ENCODE measurements at places on chromosomes 2 and 18. TPM values are rescaled to one million over a fixed set of nuclear protein-coding genes. Genes with fewer than 3 reads are reported as not detected.
A peak's percentile ranks its signal among the peaks of the same experiment; 100 is the strongest.

DNA sequence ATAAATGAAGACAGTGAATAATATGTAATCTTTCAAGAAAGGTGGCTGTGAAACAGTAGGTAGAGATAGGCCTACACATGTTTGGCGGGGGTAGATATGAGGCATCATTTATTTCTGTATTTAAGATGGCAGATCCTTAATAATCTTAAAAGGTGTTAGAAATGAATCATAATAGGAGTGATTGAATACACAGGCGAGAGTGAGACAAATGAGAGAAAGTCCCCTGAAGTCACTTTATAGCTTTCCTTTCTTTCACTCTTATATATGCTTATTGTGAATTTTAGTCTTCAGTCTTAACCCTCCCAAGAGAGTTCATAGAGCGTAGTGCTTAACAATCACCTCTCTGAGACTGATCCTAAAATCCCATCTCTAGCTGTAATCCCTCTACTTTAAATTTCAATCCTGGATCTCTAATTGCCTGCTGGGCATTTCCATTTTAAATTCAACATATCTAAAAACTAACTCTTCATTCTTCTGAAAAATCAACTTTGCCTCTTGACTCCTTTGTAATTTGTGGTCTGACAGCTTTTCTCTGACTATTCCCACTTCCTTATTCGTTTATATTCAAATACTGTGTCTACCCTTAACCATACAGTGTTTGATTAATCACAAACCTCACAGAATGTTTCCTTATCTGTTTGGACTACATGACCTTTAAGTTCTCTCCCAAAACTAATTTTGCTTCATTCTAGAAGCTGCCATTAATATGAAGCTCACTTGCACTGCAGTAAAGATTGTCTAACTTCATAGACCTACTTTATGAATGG, 463.7 kb upstream of the FSIP2 start:
- peaks cover 6% of the 10 kb centered on the region for H3K36me3 ChIP-seq
- peaks cover 36% of the 10 kb centered on the region for H3K4me1 ChIP-seq
- H3K27me3 ChIP-seq: no peaks in the 10 kb centered on the region
- peak overlapping the region; percentile 73 for H3K27ac ChIP-seq
- H3K4me3 ChIP-seq: peak overlapping the region; percentile 4
- no peak for DNase-seq

DNA sequence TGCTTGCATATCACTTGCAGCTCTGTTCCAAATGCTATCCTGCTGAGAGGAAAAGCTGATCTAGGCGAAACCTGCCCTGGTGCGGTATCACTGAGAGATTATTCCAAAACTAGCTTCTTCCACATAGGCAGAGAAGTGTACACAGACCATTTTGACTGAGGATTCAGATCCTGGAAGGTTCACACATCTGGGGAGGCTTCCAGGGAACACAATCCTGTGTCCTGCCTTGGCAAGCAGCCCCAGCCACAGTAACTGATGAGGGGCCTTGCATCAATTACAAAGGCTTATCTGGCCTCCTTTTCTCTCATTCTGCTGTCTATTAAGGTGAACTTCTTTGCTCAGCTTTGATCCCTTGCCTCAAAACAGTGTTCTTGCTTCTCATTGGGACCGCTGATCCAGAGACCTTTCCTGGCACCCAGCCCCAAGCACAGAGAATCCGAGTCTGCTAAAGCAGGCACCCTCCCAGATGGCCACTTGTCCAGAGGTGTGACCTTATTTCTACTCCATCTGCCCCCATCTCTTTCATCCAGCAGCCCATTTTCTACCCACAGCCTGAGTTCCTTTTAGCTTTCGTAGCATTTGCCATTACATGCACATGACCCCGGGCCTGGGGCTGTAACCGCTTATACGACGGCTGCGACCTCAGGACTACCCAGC, 52.3 kb upstream of the ZFP36L2 start:
- no peak overlapping the region for H3K27ac ChIP-seq
- H3K36me3 ChIP-seq: peaks cover 4% of the 10 kb centered on the region
- no peaks in the 10 kb centered on the region for H3K27me3 ChIP-seq
- H3K4me1 ChIP-seq: peaks cover 16% of the 10 kb centered on the region
- no peak overlapping the region for H3K4me3 ChIP-seq

- H3K36me3 ChIP-seq: peaks cover 7% of the 10 kb centered on the region
- peak within 1 kb of the TSS; percentile 24 for H3K27ac ChIP-seq
- peak; percentile 43 for DNase-seq
- peaks cover 57% of the 10 kb centered on the region for H3K27me3 ChIP-seq
- peaks cover 16% of the 10 kb centered on the region for H3K4me1 ChIP-seq
- peak within 1 kb of the TSS; percentile 74 for H3K4me3 ChIP-seq
Observed at GRCh38 chr2:16665748-16666448, at the start of gene CYRIA. CYRIA (minus strand) TSS chr2:16665834; CDS start chr2:16588119, 77,715 bp downstream.

GRCh38 chr2:16669388-16669787, 3.8 kb upstream of the CYRIA start:
- H3K27ac ChIP-seq: no peak overlapping the region
- peaks cover 48% of the 10 kb centered on the region for H3K27me3 ChIP-seq
- peaks cover 26% of the 10 kb centered on the region for H3K4me1 ChIP-seq
- no peak for DNase-seq

- peak; percentile 52 for DNase-seq
- no peaks in the 10 kb centered on the region for H3K27me3 ChIP-seq
- H3K4me1 ChIP-seq: peaks cover 20% of the 10 kb centered on the region
- H3K4me3 ChIP-seq: peak overlapping the region; percentile 98
- H3K27ac ChIP-seq: peak overlapping the region; percentile 90
Observed at GRCh38 chr2:675982-676646, 1.1 kb downstream of the TMEM18 start.

DNA sequence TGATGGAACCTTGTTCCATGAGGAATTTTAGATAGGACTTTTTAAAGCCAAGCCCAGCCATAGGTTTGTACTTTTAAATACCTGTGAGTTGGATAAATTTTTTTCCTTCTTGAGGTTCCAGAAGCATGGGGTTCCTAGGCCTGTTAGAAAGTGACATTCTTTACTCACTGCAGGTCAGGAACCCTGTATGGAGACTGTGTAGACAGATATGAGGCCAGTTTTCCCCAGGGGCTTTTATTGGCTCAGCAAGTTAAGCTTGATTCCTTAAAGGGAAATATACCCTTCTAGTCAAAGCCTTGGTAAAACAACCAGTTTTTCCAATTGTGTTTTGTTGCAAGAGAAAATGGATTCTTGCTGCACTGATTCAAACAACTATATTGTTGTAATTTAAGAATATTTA, 38.4 kb upstream of the GMCL1 start:
- no peak overlapping the region for H3K27ac ChIP-seq
- H3K27me3 ChIP-seq: no peaks in the 10 kb centered on the region
- peaks cover 50% of the 10 kb centered on the region for H3K4me1 ChIP-seq

DNA sequence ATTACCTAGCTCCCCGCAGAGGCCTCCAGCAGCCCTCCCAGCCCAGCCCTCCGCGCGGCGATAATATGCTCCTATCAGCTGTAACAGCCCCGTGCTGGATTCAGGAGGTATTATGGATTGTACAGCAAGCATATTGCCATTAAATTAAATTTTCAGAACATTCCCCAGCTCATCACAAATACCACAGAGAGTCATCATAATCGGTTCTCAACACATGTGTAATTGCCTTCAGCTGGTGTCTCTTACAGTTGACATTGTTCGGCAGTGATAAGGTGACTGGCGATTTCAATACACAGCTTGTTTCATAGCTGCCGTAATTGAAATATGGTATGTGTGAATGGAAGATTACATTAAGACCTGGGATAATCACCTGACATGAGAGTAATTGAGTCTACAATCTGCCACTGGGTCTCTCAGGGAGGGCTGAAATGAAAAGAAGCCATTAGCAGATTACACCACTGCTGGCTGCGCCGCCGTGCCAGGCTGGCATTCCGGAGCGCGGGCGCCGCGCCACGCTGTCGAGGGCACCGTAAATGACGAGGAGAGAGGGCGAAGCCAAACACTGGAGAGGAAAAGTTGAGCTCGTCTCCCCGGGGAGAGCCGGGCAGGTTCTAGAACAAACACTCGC, 549.4 kb upstream of the SALL3 start:
- H3K4me1 ChIP-seq: no peaks in the 10 kb centered on the region
- no peaks in the 10 kb centered on the region for H3K27me3 ChIP-seq
- H3K27ac ChIP-seq: no peak overlapping the region
- no peak overlapping the region for H3K4me3 ChIP-seq
- no peak for DNase-seq

GRCh38 chr18:80252136-80252535, 4.8 kb upstream of the PARD6G start:
- no peak overlapping the region for H3K27ac ChIP-seq
- H3K36me3 ChIP-seq: no peaks in the 10 kb centered on the region
- H3K4me1 ChIP-seq: no peaks in the 10 kb centered on the region

GRCh38 chr2:102310964-102311640, at the start of gene IL1RL1:
IL1RL1 (plus strand) TSS chr2:102311563; CDS start chr2:102338265, 26,702 bp downstream.
- DNase-seq: no peak
- H3K4me1 ChIP-seq: no peaks in the 10 kb centered on the region
- no peak within 1 kb of the TSS for H3K4me3 ChIP-seq
- H3K36me3 ChIP-seq: peaks cover 3% of the 10 kb centered on the region

- no peak overlapping the region for H3K4me3 ChIP-seq
- H3K27ac ChIP-seq: no peak overlapping the region
- peak; percentile 5 for DNase-seq
- H3K4me1 ChIP-seq: peaks cover 9% of the 10 kb centered on the region
- H3K36me3 ChIP-seq: no peaks in the 10 kb centered on the region
Observed at GRCh38 chr18:45059695-45060094, 379.0 kb downstream of the SETBP1 start.

DNA sequence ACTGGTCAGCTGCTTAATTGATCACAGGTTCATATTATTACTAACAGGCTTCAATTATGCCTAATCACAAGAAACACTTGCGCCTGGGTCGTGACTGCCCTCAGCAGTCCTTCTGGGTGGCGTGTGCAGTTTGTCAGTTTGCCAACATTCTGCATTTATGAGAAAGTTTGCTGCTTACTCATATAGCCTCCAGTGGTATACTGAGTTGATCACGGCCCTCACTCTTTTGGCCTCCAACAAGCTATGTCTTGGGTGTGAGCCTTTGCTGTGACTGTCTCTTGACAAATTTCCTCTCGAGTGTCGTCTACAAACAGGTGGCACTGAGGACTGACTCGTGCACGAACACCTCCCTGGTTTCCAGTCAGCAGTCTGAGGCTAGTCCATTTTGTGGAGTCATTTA, 27.3 kb downstream of the DCDC2C start:
- H3K27me3 ChIP-seq: peaks cover 73% of the 10 kb centered on the region
- no peaks in the 10 kb centered on the region for H3K4me1 ChIP-seq
- DNase-seq: no peak
- H3K4me3 ChIP-seq: no peak overlapping the region
- no peak overlapping the region for H3K27ac ChIP-seq
- no peaks in the 10 kb centered on the region for H3K36me3 ChIP-seq

GRCh38 chr2:70548233-70548632, 5.4 kb downstream of the TGFA start:
- no peak for DNase-seq
- H3K27me3 ChIP-seq: no peaks in the 10 kb centered on the region
- H3K27ac ChIP-seq: no peak overlapping the region
- peaks cover 45% of the 10 kb centered on the region for H3K4me1 ChIP-seq

DNA sequence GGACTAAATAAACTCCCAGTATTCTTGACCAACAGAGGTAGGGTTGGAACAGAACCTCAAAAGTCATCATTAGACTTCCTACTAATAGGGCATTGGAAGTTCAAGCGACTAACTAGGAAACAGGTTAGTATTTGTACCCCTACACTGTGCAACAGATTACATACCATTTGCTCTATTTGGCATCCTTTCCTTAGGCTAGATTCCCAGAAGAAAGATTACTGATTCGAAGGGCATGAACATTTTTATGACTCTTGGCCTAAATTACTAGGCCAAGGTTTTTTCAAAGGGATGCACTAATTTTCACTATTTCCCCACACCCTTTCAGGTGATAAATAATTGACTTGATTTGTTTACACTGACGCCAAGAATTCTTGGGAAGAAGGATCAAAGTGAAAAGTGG, 104.8 kb upstream of the CYP1B1 start:
- H3K36me3 ChIP-seq: no peaks in the 10 kb centered on the region
- no peak for DNase-seq
- no peak overlapping the region for H3K4me3 ChIP-seq
- peaks cover 12% of the 10 kb centered on the region for H3K4me1 ChIP-seq
- no peak overlapping the region for H3K27ac ChIP-seq
- H3K27me3 ChIP-seq: no peaks in the 10 kb centered on the region

- no peak overlapping the region for H3K27ac ChIP-seq
- DNase-seq: no peak
- no peaks in the 10 kb centered on the region for H3K36me3 ChIP-seq
- H3K4me3 ChIP-seq: no peak overlapping the region
- H3K4me1 ChIP-seq: no peaks in the 10 kb centered on the region
Observed at GRCh38 chr2:151241224-151241623, 20.4 kb downstream of the RBM43 start.

GRCh38 chr2:23387845-23388244, 2.9 kb downstream of the KLHL29 start:
- no peak for DNase-seq
- H3K4me1 ChIP-seq: peaks cover 9% of the 10 kb centered on the region
- H3K4me3 ChIP-seq: no peak overlapping the region
- H3K27me3 ChIP-seq: no peaks in the 10 kb centered on the region
- H3K36me3 ChIP-seq: peaks cover 30% of the 10 kb centered on the region

DNA sequence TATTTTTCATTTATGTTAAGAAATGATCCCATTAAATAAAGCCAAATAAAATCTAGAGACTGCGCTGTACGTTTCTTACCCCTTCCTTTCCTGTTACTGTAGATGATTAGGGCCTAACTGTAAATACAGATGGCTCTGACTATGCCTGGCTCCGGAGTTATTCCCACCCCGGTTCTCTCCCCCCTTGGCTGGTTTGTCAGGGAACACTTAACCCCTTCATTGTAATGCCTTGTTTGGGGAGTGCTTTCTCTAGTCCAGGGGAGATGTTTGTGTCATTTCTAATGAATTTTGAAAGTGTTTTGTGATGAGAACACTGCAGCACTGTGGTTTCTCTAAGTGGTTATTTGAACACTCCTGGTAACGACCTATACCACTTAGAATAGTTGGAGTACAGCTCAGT, 8.8 kb downstream of the UNC50 start:
- no peak overlapping the region for H3K4me3 ChIP-seq
- H3K4me1 ChIP-seq: no peaks in the 10 kb centered on the region
- H3K36me3 ChIP-seq: peaks cover 32% of the 10 kb centered on the region
- no peak for DNase-seq
- no peaks in the 10 kb centered on the region for H3K27me3 ChIP-seq

The FBLN7 gene
- total RNA-seq: 0.27 TPM

The SERPINB12 gene
- total RNA-seq: not detected

The STON1 gene
- 0.86 TPM for total RNA-seq

The SLC19A3 gene
- total RNA-seq: 63.8 TPM

The LIMS3 gene
- total RNA-seq: not detected

The APLF gene
- 4.5 TPM for total RNA-seq

The TNFRSF11A gene
- total RNA-seq: 94.6 TPM

The MBD1 gene
- total RNA-seq: 70.5 TPM

The RUFY4 gene
- total RNA-seq: 0.21 TPM

The METTL5 gene
- 68.2 TPM for total RNA-seq

The SATB2 gene
- total RNA-seq: 11.2 TPM
